ENCODE measurements at places on chromosomes 2 and 18.

GRCh38 chr18:8997634-8998033 is 104.9 kb upstream of the NDUFV2 start:
- DNase-seq = no peak

DNA sequence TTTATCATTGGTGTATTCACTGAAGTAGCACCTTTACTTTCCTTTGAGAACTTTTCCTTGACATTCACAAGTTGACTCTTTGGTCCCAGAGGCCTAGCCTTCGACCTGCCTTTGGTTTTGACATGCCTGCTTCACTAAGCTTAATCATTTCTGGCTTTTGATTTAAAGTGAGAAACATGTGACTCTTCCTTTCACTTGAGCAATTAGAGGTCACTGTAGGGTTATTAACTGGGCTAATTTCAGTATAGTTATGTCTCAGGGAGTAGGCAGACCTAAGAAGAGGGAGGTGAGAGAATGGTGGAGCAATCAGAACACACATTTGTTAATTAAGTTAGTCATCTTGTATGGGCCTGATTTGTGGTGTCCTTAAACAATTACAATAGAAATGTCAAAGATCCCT is 1040.7 kb upstream of the SLC39A10 start:
- DNase-seq = no peak

GRCh38 chr2:62972601-62973000 is 78.0 kb upstream of the OTX1 start:
- no peak for DNase-seq

DNA sequence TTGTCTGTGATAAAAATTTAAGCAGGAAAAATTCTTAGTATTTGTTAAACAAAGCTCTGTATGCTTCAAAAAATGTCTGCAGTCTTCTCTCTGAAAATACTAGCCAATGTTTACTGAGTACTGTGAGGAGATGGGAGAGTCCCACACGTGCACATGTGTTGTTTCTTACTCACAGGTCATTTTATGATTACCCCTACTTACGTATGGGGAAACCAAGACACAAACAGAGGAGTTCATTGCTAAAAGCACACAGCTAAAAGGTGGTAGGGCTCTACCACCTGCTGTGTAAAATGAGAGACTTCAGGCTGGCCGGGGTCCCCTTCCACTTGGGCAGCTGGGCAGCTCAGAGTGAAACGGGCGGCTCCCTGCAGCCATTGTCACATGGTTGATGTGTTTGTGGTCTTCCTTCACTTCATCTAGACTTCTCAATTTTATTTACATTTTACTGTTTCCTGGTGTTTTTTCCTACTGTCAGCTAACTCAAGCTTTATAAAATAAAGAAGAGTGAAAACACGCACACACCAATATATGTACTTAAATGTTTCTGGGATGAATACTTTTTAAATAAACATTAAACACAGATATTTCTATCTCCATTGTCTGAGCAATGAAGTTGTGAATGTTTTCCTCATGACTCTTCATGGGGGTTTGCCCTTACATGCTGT is 71.2 kb downstream of the MBP start:
- no peak for DNase-seq

DNA sequence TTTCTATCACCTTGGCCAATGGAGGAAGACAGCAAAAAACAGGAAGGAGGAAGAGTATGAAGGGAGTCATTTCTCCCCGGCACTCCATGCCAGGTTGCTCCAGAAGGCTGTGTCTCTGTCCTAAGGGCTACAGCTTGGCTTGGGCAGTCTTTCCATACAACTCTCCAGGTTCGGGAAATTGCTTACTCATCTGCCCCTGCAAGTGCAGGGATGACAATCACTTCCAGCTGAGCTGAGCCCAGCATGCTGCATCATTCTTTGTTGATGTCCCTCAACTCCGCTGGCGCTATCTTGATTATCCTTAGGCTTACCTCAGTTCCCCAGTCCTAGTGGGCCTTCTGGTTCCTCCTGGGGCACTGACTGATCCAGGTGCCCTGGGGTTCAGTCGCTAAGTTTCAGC is 86.9 kb upstream of the COPS8 start:
- no peak for DNase-seq

DNA sequence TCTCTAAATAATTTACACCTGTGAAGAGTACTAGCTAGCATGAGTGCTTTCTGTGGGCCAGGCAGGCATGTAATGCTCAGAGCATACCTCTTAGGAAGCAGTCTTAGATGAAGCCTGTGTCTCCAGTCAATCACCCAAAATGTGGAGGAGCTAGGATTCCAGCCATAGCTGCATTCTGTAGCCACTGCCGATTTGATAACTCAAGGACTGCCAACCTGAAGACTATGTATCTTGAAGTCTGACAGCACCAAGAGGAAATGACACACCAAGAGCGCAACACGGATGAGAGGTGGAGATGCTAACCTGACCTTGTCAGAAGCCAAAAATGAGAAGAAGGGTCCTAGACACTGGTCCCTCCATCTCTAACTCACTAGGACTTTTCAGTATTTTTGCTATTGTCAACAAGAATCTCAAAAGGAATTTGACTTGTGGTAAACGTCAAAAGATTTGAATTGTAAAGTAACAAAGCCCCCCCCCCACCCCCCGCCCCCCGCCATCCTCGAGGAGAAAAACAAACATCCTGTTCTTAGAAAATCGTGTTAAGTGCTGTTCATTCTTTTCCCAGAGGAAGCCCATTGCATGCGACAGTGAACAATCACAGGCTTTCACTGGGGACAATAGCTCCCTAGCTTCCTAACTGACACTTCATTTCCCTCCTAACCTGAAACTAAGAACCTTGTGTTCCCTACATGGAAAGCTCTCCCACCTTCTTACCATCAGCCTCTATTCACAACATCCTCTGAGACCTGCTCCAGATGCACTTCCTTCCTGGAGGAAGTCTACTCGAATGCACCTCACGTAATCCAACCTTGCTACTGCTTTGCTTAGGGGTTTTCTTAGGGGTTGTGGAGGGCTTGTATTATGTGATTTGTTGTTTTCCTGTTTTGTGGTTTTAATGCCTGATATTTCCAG is 14.7 kb downstream of the CDC42EP3 start:
- no peak for DNase-seq

DNA sequence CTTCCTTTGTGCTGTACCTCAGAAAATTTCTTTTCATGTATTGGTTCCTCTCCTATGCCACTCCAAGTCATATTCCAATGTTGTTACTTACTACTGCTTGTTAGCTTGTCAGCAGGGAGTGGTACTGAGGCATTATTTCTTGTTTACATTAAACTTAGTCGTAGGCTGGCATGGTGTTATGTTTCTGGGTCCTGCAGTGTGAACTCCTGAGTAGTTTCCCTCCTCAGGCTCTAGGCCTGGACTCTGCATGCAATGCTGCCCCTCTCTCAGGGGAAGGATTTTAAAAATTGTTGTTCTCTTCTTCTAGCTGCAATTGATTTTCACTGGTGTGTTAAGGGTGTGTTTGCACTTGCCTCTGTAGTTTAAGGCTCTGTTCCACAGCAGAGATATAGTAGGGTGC is 671.6 kb downstream of the PLCL1 start:
- no peak for DNase-seq

DNA sequence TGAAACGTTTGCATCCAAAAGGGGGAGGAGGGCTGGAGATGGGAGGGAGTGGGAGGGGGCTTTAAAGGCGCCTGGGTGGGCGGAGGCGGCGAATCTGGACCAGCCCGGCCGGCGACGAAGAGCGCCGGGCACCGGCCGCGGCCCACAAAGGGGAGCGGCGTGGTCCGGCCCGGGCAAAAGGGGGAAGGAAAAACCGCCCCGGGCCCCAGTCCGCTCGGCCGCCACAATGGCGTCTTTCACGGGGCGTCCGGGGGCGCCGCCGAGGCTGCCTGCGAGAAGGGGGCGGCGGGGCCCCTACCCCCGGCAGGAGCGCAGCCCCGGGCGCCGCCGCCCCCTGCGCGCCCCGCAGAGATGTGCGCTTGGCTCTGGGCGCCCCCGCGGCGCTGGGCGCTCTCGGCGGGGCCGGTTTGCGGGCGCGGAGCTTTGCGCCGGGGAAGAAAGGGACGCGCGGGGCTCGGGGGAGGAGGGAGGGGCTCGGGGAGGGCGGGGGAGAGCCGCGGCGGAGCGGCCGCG is 108.1 kb upstream of the KCTD1 start:
- DNase-seq = no peak

DNA sequence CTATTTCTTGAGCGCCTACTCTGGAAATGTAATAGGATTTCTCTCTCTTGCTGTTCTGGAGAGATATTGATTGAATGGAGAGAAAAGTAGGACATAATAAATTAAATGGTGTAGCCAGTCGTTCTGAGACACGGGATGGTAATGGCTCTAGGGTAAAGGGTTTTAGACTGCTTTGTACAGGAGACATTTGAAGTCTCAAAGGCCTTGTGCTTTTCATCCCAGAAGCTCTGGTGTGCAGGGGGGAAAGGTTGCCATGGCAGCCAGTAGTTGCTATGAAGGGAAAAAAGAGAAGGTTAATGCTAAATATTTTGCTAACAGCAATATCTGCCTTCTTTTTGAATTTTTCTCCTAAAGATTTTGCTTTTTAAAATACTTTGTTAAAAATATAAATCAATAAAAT is 359.3 kb downstream of the RIT2 start:
- DNase-seq = no peak

- DNase-seq = peak; percentile 37
Measured at GRCh38 chr2:133633881-133634409, 65.7 kb upstream of the NCKAP5 start.

GRCh38 chr2:112773556-112773955 is 9.1 kb upstream of the CKAP2L start:
- no peak for DNase-seq

- DNase-seq = peak; percentile 35
Measured at GRCh38 chr2:172556284-172557033, 569 bp downstream of the PDK1 start.

GRCh38 chr2:138962686-138963085 is 182.5 kb upstream of the NXPH2 start:
- no peak for DNase-seq

- DNase-seq = no peak
Measured at GRCh38 chr18:12049978-12050811, 43.4 kb upstream of the ANKRD62 start.

DNA sequence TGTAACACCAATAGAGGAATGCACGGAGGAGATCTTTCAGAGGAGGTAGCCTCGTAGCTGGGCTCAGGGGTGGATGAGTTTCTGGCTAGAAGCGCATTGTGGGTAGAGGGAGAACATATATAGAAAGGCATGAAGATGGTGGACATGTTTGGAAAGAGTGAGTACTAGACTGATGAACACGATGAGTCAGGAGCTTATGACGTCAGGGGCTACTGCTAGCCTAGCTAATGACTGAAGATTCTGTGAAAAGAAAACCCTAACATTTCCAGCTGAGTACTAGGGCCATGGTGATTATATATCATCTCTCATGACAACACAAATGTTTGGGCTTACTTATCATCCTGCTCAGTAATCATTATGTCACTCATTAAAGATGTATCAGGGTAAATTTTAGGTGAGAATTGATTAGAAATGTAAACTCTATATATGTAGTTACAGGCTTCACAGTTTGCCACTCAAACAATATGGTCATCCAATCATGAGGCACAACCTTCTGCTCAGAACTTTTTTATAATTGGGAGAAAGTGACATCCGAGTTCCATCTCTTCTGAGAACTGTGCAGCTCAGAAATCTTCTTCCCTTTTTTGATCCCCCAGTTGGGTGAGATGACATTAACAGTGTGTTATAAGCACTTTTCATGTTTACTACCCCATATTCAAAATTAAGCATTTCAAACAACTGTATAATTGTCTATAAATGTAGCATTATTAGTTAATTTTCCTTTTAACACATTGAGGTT is 22.2 kb upstream of the IL1RN start:
- no peak for DNase-seq

DNA sequence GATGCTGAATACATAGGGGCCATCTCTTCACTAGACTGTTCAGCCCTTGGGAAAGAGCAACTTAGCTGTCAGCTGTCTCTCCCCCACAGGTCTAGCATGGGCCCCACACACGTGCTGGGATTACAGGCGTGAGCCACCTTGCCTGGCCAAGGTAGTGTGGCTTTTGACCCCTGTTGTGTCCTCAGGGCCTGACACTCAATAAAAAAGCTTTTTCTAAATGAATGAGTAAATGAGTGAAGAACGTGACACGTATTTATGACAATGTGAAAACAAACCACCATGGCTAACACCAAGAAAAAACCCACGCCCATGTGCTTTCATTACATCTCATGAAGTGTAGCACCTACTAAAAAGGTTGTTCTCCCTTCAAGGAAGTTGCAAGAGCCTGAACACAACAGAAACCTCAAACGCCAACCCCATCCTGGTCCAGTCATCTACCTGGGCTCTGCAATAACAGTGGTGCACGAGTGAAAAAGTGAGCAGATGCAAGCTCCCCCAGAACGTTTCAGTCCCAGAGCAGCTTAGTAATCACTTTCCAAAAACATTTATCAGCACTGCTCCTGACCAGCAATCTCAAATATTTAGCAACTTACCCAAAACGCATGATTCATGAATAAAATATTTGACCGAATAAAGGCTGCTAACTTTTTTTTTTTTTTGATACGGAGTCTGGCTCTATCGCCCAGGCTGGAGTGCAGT is 3.4 kb downstream of the WDFY1 start:
- DNase-seq = no peak

DNA sequence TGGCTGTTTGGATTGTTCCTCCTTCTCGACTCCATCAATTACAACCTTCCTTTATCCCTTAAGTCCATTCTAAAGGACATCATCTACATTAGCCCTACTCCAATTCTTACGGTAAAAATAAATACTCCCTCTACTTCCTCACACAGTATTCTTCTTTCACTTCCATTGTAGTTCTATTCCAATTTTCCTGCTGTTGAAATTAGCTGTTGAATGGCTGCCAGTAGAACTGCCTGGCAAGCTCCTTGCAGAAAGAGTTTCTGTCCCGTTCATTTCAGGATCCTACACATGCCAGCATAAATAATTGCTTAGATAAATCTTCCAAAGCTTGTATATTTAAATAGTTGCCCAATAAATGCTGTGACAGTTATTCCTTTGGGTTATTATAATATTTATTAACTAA is 459.3 kb upstream of the TRIB2 start:
- DNase-seq = no peak

DNA sequence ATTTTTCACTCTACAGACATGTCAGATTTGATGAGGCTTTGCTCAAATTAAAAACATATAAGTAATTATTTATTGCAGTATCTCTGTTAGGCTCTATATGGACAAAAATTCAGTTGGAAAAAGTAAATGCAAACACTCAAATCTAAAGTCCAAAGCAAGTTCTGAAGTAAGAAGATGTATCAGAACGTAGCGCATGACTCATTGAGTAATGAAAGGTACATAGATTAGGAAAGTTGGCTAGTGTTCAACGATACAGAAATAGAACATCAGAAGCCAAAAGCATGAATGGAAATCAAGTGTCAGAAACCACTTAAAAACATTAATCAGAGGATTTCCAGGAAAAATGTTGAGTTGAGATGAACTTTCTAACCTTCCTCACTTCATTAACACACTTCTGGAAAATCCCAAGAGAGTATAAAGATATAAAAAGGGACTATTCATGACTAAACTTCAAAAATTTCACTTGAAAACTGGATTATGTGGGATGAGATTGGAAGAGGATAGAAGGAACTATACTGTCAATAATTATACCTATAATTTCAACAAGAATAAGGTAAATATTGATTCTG is 494.1 kb downstream of the LRRTM4 start:
- DNase-seq = no peak

- no peak for DNase-seq
Measured at GRCh38 chr2:9493478-9493877, 19.1 kb downstream of the IAH1 start.

All from GM04504 (cell line).